BJ (cell line): ENCODE measurements at places on chromosomes 12 and 14.

GRCh38 chr12:10721651-10722501 lies 1.2 kb downstream of the YBX3 start:
- DNase-seq: peak; percentile 91

GRCh38 chr12:119685375-119685774 lies 17.4 kb downstream of the PRKAB1 start:
- no peak for DNase-seq

GRCh38 chr14:92917041-92917940 lies 5.7 kb upstream of the CHGA start:
- DNase-seq: no peak

DNA sequence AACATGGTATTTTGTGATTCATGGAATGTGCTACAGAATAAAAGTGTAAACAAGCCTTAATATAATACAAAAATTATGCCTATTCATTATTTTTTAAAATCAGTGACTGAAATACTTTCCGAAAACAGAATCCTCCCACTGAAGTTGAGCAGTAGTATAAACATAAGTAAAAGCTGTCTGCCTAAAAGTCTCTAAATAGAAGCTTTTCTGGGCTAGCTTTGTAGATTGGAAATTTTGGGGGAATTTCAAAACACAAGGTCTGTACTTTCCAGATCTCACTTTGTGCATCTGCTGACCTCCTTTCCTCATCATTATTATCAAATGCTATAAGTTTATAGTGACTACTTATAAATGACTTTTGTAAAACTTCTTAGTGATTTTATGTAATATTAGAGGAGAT lies 80.4 kb upstream of the TRHDE start:
- DNase-seq: no peak

GRCh38 chr14:70425354-70425753 lies 8.5 kb upstream of the SYNJ2BP start:
- DNase-seq: no peak

- no peak for DNase-seq
Measured at GRCh38 chr12:14400599-14400998, 35.1 kb downstream of the ATF7IP start.

DNA sequence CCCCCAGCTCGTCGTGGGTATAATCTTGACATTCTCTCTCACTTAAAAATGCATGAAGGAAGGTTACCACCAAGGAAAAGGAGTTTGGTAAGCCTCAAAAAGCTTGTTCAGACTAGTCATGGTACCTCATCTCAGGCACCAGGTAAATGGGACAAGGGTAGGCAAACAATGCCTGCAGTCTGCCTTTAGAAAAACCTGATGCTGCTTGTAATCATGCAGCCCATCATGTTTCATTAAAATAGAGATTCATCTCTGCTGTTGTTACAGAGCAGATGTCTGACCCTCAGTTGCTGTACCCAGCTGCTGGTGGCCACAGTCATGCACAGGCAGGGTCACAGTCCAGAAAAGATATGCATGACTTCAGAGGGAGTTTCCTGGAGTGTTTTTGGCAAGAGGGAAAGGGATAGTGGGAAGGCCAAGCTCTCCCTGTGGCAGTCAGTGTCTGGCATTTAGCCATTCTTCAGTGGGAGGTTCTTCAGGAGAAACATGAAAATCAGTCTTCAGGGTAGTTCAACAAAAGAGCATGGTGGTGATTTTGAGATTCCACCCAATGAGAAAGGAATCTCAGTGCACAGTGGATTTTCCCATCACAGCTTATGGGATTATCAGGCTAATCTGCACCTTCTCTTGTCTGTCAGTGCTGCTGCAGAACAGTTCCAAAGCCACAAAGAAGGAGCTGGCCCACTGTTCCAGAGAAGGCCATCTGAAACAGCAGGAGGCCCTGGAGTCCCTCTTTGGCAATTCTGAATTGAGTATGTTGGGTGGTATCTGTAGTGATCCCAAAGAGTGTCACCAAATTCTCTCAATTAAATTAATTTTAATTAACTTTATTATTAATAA lies 202.7 kb upstream of the FRMD6 start:
- peak; percentile 94 for DNase-seq

- no peak for DNase-seq
Measured at GRCh38 chr14:74572726-74573301, 39.2 kb downstream of the LTBP2 start.

DNA sequence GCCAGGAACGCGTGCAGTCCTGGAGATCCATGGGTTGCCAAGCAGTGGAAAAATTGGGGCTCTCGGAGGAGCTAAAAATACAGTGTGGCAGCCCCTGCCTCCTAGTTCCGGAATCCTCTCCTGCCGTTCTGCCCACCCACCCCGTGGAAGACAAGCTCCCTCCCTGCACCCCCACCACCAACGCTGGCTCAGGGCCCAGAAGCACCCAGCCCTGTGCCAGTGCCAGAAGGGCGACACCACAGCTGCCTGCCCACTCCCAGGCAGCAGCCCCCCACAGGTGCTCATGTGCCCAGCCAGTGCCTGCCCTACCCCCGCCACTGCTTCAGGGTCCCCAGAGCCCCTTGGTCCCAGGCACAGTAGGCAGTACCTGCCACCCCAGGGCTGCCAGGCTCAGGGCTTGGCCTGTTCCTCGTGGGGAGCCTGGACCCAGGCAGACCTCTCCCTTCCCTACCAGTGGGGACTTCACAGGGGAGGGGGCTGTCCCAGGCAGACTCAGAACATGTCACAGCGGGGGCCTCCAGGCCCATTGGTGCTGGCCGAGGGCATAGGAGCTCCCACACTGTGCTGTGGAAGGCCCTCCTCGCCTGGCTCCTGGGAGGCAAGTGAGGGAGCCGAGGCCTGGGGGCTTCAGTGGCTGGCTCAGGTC lies 7.4 kb downstream of the INF2 start:
- no peak for DNase-seq

- DNase-seq: no peak
Measured at GRCh38 chr14:66117600-66117999, 368.6 kb upstream of the CCDC196 start.

- peak; percentile 3 for DNase-seq
Measured at GRCh38 chr14:23237772-23238594, at the start of gene RNF212B. TSS of gene RNF212B (plus strand) at chr14:23237936. CDS start at chr14:23240346, 2,410 bp downstream.

- DNase-seq: peak; percentile 46
Measured at GRCh38 chr12:91958816-91959215, 186.8 kb downstream of the BTG1 start.
